Transverse colon (tissue), 4 donors: ENCODE measurements at places on chromosomes 12 and 14.

- DNase-seq = no peak
These were observed 30.5 kb downstream of the PUS7L start for GRCh38 chr12:43728117-43728516.

- DNase-seq = no peak
These were observed 166.5 kb upstream of the RASSF8 start for GRCh38 chr12:25792031-25792430.

DNA sequence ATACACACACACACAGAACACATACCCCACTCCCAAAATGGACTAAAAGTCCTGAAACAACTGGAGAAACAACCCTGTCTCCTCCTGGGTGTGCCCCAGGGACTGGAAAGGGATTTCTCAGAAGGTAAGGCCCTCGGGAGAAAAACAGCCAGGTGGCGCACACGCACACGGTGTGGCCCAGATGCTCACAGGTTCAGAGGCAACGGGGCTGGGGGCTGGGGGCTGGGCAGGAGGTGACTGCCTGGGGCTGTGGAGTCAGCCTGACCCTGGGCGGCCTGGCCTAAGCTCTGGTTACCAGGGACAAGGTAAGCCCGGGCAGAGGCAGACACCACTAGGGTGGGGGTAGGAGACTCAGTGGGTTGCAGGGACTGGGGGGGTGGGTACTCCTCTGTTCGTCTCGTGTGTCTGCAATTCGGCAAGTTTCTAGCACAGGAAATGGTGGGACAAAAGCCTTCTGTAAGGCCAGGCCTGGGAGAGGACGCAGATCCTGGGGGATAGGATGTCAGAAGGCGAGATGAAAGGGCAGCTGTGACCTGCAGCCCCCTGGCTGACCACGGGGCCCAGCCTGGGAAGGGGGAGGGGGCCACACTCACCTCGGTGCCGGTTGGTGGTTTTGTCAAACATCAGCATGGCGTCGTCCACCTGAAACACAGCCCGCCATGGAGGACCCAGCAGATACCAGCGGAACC lies 10.4 kb downstream of the MSI1 start:
- DNase-seq = no peak

GRCh38 chr14:51004352-51004800 lies 60.1 kb upstream of the PYGL start:
- DNase-seq = peak; percentile 38

GRCh38 chr14:45246691-45247090 lies 6.3 kb downstream of the MIS18BP1 start:
- DNase-seq = no peak

DNA sequence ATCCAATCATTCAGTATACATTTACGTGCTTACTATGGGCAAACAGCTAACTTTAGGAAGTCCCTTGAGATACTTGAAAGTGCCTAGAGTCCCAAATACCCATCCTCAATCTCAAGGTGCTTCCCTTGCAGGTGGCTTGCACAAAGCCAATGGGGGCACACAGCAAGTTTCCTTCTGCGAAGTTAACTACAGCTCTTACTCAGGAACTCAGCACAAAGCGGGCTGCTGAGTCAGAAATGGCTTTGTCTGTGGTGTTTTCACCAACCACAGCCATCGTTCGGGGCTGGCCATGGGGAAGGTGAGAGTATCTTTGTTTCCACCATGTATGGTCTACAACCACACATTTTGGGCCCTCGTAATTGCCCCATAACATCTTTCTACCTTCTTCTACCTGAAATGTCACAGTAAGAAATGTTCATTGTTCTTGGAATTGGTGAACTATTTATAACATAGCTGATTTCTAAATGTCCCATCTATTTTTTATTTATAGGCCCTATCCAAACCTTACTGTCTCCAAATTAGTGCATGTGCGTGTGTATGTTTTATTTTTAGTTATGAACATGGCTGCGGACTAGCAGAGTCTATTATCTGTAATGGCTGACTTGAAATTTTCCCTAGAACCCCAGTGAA lies 13.9 kb downstream of the MFAP5 start:
- no peak for DNase-seq

DNA sequence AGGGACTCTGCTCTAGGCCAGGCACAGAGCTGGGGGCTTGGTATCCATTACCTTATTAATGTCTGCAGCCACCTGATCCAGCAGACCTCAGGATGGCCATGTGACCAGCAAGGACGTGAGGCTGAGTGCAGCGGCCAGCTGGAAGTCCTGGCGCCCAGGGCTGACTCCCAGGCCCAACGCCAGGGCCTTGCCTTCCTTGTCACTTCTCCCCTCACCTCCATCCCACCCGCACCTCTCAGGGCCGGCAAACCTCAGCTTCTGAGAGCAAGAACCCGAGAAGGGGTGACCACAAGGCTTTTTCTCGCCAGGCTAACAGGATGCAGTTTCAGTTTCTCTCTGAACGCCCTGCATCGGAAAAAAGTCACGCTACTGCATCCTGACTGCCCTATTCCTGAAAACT lies 15.4 kb downstream of the RAB35 start:
- peak; percentile 37 for DNase-seq
